ENCODE measurements at places on chromosomes 7 and 10.

GRCh38 chr7:22550514-22551030 is 50.6 kb upstream of the STEAP1B start:
- DNase-seq, result no peak

GRCh38 chr10:21318540-21319167 is 206.8 kb downstream of the SKIDA1 start:
- DNase-seq, result no peak

DNA sequence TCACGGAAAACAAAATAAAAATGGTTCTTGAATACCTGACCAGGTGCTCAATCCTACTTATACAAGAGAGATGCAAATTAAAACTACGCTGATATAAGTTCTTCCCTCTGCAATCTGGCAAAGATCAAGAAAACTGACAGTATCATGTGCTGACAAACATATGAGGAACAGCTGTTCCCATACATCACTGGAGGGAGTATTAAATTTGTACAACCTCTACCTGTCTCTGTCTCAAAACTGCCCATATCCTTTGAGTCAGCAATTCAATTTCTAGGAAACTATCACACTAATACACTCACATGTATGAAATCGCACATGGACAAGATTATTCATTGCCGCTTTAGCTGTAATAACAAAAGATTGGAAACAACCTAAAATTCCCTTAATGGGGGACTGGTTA is 11.0 kb upstream of the IL6 start:
- DNase-seq, result no peak

DNA sequence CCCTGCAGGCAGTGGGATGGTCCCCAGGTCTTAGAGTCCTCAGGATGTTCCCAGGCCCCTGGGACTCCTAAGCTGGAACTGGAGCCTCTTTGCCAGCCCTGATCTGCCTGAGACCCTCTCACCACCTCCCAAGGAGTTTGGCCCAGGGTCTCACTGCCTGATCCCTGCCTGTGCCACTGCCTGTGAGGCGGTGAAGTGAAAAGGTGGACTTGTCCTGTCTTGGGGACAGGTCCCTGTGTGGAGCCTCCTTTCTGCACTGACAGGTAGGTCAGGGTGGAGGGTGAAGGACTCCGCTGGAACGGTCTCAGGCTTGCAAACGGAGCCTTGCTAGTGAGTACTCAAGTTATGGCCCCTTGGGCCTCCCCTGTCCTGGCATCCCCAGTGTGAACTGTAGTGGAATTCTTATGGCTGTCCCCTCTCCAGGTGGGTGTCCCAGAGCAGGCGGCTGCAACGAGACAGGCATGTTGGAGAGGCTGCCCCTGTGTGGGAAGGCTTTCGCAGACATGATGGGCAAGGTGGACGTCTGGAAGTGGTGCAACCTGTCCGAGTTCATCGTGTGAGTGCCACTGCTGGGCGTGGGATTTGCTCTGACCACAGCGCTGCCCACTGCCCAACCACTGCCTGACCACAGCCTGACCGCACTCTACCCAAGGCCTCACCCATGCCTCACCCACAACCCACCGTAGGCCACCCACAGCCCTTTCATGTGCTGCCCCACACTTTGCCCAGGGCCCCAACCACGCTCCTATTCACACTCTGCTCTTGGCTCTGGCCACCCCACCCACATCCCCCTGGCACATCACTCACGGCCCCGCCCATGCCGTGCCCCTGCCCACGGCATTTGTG is 19.5 kb downstream of the RAMP3 start:
- DNase-seq, result no peak

DNA sequence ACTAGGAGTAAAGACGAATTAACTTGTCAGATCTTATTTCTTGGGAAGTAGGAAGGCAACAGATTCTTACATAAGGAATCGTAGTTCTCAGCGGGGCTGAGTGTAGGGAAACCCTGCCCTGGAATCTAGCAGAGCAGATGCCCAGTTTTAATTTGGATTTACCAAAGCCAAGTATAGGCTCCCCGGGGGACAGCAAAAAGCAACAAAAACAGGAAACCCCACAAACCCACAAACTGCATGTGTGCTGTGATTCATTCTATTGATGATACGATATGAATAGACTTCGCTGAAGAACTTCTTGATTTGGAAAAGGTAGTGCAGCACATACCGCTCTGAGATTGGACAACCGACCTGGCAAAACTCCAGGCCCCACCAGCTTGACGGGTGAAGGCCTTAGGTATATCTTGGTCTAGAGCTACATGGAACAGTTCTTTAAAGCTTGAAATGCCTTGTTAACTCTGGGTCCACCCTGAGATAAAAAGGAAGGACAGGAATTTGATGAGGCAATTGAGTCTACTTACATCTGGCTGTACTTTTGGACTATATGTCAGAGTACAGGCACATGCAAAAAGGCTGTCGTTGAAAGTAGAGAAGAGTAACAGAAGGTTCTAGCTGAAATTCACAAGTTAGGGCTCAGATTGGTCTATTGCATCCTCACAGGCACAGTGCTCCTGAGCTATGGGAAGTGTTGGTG is 49.1 kb downstream of the STRA8 start:
- DNase-seq, result no peak

DNA sequence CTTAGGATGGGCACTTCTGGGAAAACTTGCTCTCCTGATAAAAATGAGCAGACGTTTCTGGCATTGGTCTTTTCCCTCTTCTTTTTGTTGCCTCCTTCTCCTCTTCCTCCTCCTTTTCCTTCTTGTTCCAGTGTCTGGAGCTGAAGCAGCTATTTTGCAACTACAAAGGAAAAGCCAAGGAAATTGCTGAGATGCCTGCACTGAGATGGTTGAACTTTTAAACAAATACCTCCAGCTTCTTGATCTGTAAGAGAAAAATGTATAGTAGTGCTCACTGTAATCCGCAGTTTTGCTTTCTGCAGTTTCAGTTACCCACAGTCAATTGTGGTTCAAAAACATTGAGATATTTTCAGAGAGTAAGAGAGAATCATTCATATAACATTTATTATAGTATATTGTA is 7.5 kb upstream of the SND1 start:
- DNase-seq, result no peak

- DNase-seq, result no peak
These were observed 14.9 kb upstream of the FAM3C start for GRCh38 chr7:121410829-121411596.

DNA sequence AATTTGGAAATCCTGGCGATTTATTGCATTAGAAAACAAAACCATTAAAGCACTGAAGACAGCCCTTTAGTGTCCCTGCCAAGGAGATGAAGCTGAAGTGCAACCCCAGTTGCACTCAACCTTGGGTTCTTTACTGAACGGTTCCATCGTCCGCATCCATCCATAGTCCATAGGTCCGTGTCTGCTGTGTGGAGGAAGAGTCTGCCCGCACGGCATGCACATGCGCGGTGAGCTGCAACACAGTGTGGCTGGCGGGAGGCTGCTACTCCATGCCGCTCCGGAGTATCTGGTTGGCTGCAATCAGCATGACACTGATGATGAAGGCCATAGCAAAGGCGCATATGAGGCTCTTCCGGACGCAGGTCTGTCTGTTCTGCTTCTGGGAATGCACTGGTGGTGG is 624.6 kb downstream of the CALN1 start:
- DNase-seq, result no peak

- DNase-seq, result no peak
These were observed 128.4 kb downstream of the ABCA13 start for GRCh38 chr7:48299580-48300169.

GRCh38 chr10:97913193-97913592 is 63.5 kb downstream of the GOLGA7B start:
- DNase-seq, result no peak

- no peak for DNase-seq
These were observed 98.3 kb downstream of the MKLN1 start for GRCh38 chr7:131425992-131426391.

GRCh38 chr10:118209215-118209614 is 132.9 kb downstream of the FAM204A start:
- no peak for DNase-seq

DNA sequence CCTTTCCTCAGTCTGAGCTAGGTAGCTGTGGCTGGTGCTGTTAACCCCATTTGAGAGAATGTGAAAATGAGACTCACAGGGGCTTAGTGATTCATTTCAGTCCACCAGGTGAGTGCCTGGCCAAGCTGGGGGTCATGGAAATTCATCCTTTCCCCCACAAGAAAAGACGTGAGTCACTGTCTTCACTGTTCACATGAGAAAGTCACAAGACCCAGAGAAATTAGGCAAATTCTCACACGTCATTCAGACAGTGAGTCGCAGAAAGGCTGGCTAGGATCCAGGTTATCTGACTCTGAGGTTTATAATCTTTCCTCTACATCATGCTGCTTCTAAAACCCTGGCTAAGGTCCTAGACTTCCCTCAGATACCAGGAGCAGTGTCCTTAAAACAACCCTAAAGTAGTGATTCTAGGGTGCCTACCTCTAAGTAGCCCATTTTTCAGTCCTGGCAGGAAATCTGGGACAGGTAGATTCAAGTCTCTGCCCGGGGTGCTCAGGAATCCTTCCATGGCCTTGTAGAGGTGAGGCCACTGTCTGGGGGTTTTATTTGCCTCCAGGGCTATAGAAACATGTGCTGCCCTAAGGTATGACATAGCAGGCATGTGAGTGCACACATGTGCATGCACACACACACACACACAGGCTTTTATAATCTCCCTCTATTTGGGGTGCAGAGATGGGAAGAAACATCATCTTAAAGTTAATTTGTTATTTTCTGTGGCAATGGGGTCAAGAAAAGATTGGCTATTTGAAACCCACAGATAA is 427.9 kb upstream of the CELF2 start:
- DNase-seq, result no peak

DNA sequence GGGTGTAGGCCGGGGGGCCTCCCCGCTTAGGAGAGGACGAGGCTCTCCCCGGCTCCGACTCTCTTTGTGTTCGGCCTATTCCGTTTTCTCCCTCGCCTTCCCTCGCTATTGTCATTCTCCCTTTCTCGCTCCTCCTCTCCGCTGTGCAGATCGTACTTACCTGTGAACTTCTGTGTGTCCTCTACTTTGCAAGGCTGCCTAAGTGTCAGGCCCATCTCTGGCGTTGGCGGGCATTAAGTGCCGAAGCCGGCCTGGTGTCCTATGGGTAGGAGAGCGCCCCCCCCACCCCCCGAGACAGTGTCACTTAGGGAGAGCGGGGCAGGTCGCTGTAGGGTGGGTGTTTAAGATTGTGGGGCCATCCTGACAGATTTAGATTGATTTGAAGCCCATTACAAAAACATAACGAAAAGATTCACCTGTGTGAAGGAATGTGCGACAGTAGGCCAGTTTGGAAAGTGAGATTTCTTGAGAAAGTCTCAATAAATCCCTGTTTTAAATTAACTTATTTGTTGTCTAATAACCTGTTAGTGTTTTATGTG is 579 bp downstream of the RBM33 start:
- no peak for DNase-seq

DNA sequence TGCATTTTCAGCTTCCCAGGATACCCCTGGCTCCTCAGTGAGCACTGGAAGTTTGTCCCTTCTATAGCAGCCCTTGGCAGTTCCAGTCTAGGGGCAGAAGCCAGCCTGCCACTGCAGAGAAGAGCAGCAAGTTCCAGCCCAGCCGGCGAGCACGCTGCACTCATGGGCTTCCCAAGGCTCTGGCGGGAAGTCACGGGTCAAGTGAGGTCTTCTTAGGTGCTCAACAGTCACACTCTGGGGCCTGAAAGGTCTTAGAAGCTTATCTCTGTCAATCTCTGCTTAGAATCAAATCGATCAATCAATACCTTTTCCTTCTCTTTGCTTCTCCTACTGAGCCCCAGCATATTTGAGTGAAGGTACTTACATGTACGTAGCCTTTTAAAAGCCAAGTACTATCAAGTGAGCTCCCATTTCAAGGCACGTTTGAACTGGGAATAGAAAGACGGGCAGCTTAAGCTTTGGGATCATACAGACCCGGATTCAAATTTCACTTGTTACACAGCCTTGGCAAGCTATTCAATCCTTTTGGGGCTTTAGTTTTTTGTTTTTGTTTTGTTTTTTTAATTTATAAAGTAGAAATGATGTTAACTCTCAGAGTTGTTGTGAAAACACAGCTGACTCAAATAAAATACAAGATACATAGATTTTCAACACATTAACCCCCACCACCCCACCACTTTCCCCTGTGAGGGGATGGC is 152.6 kb upstream of the KLF14 start:
- no peak for DNase-seq

DNA sequence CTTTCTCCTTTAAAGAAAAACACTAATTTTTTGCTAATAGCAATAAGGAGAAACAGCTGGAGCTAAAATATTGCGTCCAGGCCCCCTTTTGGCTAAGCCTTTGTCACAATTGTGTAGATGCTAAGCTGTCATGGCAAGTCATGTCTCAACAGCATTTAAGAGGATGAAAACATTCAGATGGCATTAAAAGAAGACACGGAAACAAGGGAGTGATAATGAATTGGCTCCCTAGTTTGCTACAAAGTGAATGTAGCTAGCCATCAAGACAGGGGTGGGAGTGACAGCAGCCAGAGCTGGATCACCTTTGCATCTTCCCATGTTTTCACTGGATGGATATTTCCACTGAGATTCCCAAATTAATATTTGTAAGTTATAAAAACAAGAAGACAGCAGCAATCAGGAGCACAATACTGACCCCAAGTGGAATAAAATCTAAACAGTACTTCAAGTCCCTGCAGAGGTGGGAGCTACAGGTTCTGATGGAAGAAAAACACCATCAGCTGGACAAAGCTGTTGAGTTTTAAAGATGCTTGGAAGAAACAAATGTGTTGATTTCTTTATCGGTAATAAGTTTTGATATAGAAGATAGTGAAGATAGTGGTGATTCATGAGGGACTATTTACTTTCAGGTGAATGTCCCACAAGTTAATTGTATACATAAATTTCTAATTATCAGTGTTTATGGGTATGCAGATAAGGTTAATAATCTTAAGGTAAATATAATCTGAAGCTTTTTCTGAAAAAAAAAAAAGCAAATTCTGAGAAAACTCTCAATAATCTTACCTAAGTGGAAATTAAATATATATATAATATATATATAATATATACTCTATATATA is 129.4 kb downstream of the SLC16A9 start:
- no peak for DNase-seq

GRCh38 chr10:101444058-101444898 is 90.3 kb downstream of the BTRC start:
- no peak for DNase-seq

DNA sequence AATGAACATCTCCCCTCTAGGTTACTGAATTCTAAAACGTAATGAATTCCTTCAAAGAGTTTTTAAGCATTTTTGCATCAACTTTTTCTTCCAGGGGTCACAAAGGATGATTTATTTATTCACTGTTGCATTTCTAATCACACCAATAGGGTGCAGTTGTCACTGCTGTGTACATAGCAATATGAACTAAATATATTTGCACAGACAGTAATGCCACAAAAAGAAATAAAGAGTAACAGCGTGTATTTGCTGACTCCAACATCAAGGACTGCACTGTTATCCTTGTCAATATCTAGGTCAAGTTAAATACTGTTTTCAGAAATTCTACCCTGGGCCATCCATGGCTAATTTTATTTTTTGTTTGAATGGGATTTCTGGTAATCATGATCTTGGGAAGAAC is 138.0 kb downstream of the FRMD4A start:
- no peak for DNase-seq

- DNase-seq, result no peak
These were observed 31.3 kb downstream of the COX15 start for GRCh38 chr10:99700649-99701048.

Measured in stimulated activated CD8-positive, alpha-beta memory T cell treated with anti-CD3 and anti-CD28 coated beads, Interleukin-7, amount 100 ng/mL, for 1 hour (primary cell).